NCI-H1417 treated with DMSO at 0.1 percent for 48 hours (cell line): ENCODE measurements at places on chromosomes 1 and 21.

DNA sequence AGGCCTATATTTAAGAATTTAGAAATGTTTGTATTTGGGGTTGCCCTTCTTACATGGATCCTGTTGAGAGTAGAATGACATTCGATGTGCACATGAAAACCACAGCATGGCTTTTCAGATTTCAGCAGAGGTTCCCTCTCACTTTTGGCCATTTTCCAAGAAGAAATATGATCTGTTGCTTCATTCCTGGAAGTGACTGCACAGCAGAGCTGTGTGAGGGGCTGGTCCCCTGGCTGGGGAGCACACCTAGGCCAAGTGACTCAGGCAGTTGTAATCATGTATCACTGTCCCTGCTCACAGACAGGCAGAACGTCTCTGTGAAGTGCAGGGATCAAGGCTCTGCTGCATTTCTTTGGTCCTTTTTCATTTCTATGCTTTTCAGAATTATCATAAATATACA lies 32.3 kb downstream of the AGT start:
- DNase-seq = no peak

DNA sequence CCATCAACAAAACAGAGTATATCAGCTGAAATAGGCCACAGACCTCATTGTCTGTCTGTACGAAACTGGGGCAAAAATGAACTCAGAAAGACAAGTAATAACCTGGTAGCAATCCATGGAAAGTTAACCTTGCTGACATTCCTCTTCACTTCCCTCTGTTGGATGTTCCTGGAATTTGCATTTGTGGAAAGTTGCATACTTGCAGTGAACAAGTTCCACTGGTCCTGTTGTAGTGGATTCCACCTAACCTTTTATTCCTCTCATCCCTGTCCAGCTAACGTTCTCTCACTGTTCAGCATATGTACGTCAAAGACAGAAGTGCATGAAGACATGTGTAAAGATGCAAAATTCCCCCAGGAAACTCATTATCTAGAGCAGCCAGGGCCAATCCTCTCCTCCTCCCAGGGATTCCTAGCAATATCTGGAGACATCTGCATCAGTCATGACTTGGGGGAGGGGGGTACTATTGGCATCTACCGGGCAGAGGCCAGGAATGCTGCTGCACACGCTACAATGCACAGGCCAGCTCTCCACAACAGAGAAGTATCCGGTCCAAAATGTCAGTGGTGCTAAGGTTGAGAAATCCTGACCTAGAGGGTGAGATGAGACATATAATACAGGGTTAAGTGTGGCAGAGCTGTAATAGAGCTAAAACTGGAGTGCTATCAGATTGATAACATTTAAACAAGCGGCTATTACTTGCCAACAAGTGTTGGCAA lies 8.2 kb downstream of the LPAR3 start:
- DNase-seq = no peak

DNA sequence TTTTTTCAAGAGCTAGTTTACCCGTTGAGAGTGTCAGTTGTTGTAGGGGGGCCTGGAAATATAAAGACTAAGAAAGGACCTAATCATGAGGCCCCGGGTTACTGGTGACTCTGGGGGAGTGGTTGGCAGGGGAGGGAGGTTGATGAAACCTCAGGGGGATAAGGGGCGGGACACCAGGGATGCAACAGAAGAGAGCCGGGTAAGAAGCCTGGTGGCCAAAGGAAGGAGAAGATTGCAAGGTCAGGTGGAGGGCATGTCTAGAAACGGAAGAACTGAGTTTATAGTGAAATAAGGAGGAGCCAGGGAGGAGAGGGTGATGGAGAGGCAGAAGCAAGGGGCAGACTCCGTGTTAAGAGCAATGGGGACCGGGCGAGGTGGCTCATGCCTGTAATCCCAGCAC lies 12.5 kb upstream of the SPOCD1 start:
- no peak for DNase-seq

DNA sequence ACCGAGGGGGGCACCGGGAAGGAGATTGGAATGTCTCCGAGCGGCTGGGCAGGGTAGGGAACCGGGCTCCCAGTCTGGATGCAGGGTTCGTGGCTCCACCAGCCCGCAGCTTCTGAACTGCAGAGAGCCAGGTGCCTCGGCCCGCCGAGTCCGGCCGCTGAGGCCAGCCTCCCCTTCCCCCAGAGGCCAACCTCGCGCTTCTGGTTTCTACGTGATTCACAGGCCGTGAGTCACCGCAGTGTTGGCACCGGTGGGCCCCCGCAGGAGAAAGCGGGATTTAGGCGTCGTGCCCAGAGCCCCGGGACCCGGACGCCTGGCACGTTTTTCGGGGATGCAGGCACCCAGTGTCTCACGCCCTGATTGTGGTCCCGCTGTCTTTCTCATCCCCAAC lies 458 bp downstream of the CRABP2 start:
- no peak for DNase-seq

- no peak for DNase-seq
These were observed 186.7 kb upstream of the NFIA start for GRCh38 chr1:60895701-60896100.

- no peak for DNase-seq
These were observed 81.8 kb upstream of the WARS2 start for GRCh38 chr1:119222271-119222670.

DNA sequence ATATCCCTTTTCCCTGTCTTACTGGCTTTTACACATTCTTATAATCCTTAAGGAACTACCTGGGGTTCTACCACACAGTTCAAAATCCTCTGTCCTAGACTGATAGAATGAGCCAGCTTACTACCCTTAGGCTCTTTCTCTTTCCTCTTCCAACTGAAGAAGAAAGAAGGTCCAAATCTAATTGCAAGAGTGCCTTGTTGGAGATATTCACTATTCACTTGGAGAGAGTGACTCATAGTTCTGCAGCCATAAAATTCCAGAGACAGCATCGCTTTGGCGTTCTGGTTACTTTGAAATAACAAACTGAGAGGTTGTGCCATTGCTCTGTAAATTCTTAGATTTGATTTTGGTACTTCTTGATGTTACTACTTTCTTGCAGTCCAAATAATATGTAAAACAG lies 4.2 kb downstream of the CADM3 start:
- DNase-seq = no peak

DNA sequence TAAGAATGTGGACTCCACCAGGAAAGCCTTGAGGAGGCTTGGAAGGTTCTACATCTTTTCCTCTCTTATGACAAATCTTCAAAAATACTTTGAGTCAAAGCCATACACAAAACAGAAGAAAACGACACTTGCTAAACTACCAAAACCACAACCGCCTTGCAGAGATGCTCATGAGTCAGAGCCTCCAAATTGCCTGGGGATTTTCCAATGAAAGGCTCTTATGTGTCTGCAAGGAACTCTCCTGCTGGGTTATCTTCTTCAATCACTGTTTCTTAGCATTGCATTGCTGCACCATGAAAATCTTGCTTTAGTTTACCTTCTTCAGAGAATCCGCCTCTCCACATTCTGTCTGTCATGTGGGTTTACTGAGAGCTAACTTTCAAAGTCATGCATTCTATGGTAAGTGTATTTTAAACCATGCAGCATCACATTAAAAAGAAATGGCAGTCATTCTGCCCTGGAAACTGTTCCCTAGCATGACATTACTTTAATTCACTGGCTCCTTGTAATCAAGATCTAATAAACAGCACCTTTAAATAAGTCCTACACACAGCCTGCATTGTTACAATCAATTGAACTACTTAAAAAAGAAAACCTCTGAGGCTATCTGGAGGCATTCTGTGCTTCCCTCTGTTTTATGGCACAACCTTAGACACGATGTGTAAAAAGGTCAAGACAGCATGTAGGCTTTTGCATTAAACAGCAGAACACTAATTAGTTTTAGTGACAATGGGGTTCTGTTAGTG lies 210.0 kb upstream of the FOXD3 start:
- DNase-seq = no peak

GRCh38 chr1:209772126-209772525 lies 12.2 kb downstream of the C1orf74 start:
- no peak for DNase-seq

GRCh38 chr1:4126251-4126650 lies 226.2 kb upstream of the C1orf174 start:
- no peak for DNase-seq

DNA sequence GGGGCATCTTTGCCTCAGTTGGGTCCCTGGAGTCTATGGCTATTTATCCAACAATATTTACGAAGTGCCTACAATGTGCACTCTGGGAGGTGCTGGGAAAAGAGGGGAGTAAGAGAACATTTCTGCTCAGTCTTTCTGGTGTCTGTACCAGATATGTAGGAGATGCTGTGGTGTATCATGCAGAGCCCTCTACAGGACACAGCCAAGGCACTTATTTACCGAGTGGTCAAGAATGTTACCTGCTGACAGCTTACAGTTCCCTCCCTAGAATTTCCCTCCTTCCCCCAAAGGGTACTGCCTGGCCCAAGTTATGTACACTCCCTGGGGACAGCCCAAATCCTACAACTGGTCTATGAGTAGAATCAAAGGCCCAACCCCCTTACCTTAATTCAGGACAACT lies 177.7 kb downstream of the C1orf94 start:
- DNase-seq = no peak

GRCh38 chr1:51327386-51327785 lies 3.0 kb downstream of the TTC39A start:
- DNase-seq = no peak

DNA sequence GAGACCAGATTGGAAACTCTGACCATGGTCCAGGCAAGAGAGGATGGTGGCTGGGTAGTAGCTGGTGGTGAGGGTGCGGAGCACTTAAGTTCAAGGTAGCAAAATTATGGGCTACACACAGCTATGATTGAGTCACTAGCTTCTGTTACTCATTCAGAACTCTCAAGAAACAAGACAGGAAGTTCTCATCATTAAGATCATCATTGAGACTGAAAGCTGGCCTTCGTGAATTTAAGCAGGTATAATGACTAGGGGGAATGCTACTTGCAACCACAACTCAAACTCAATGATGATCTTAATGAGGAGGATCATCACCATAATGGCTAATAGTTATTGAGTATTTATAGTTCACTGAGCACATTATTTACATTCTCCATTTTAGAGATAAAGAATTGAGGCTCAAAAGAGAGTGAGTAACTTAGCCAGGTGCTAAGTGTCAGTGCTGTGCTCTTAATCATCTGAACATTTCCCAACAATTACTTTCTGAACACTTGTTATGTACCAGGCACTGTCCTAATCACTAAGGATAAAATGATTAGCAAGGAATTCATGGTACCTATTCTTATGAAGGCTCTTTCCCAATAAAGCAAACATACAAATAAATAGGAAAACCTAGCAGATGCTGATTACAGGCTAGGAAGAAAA lies 286.3 kb upstream of the C1orf105 start:
- DNase-seq = no peak

DNA sequence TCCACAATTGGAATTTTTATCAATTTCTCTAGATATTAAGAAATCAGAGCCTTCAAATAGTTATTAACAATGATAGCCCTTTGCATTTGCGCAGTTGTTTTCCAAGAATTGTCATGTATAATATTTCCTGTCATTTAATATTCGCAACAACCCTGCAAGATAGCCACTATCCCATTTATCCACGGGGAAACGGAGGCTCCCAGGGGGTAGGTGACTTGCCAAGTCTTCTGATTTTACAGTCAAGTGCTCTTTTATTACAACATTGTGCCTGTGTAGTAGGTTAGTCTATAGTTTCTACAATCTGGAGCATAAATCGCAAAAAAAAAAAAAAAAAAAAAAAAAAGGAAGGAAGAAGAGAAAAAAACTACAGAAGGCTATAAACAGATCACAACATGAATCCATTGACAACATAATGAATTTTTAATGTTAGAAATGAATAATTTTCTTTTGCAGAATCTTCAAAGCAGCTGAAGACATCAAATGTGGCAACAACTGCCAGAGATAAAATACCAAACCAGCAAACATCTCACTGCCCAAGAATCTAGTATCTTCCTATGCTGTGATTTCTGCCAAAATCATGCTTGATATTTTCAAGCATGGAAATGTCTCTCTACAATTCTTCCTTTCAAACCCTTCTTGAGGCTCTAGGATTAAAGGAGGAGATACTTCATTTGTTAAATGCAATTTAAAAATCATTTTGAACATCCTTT lies 125.5 kb downstream of the PTPN14 start:
- no peak for DNase-seq

- DNase-seq = no peak
These were observed 121.9 kb upstream of the BMP8A start for GRCh38 chr1:39369565-39369964.

GRCh38 chr1:170460414-170461155 lies 71.4 kb upstream of the GORAB start:
- no peak for DNase-seq

GRCh38 chr1:156964441-156964840 lies 44.0 kb downstream of the LRRC71 start:
- no peak for DNase-seq

DNA sequence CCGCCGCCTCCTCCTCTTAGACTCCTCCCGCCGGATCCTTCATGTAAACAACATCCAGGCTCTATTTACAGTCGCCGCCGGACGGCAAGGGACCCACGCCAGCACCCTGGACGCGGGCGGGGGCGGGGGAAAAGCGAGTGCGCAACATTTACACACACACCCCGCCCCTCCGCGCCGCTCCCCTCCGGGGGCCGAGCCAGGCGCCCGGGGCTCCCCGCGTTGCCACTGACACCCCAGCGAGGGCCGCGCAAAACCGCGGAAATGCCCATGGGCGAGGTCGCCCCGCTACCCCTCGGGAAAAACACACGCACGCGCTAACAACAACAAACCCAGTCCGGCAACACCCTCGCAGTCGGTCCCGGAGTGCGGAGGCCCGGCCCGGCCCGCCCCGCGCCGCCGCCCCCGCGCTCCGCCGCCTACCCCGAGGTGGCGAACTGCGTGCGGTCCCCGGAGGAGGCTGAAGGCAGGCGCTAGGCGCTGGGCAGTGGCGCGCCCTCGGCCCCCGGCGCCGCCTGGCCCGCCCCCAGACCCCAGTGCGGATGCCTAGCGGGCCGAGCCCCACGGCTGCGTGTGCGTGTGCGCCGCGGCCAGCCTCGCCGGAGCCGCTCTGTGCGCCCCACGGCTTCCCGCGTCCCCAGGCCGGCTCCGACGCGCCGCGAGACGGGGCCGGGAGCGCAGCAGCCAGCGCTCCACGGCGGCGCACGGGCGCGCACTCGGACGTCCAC lies 81.1 kb upstream of the AK4 start:
- no peak for DNase-seq

DNA sequence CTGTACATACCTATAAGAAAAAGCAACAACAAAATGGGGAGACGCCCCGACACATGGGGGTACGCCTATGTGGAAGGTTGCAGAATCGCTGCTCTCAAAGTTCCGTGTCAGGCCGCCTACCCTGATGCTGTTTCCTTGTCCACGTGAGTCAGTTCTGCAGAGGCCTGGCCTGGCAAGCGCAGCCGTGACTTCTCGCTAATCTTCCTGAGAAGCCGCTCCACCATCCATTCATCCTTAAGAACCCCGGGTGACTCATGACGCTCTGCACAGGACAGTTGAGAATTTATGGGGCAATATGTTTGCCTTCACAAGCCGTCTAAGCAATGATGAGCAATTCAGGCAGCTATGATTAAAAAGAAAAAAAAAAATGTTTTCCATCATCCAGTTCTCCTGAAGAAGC lies 122.3 kb upstream of the TMPRSS2 start:
- DNase-seq = no peak

- peak; percentile 1 for DNase-seq
These were observed 31.9 kb downstream of the NEK2 start for GRCh38 chr1:211643324-211644212.

GRCh38 chr1:43359696-43360095 lies 915 bp downstream of the CDC20 start:
- no peak for DNase-seq
